ENCODE measurements at places on chromosomes 3 and 15. TPM values are rescaled to one million over a fixed set of nuclear protein-coding genes. Genes with fewer than 3 reads are reported as not detected.

ERICH6 gene
- 0.15 TPM for total RNA-seq

CAMK2N2 gene
- not detected for total RNA-seq

MOBP gene
- under 0.01 TPM for total RNA-seq

ADAMTS9 gene
- 1.5 TPM for total RNA-seq

ROBO1 gene
- total RNA-seq: 67.2 TPM

NR1D2 gene
- total RNA-seq: 30.5 TPM

CHRM5 gene
- under 0.01 TPM for total RNA-seq

Measured in smooth muscle cell of trachea (primary cell).